ENCODE measurements at places on chromosomes 16 and 17. TPM values are rescaled to one million over a fixed set of nuclear protein-coding genes. Genes with fewer than 3 reads are reported as not detected.

The ZNF469 gene
- not detected for polyA plus RNA-seq

The KREMEN2 gene
- 0.71 TPM for polyA plus RNA-seq

The DBNDD1 gene
- polyA plus RNA-seq, result 18.4 TPM

The TXNDC17 gene
- polyA plus RNA-seq, result 245 TPM

The MYCBPAP gene
- 0.35 TPM for polyA plus RNA-seq

The SPATA22 gene
- not detected for polyA plus RNA-seq

The ADAM11 gene
- polyA plus RNA-seq, result 25.8 TPM

The CD300E gene
- not detected for polyA plus RNA-seq

The NXPH3 gene
- 2.4 TPM for polyA plus RNA-seq

The GSG1L2 gene
- not detected for polyA plus RNA-seq

The PSKH1 gene
- polyA plus RNA-seq, result 3.8 TPM

The WNT3 gene
- polyA plus RNA-seq, result 7.6 TPM

Data from neural cell (in vitro differentiated cells).